IPS DF 19.7 (cell line): ENCODE measurements at places on chromosomes 2 and 18.

DNA sequence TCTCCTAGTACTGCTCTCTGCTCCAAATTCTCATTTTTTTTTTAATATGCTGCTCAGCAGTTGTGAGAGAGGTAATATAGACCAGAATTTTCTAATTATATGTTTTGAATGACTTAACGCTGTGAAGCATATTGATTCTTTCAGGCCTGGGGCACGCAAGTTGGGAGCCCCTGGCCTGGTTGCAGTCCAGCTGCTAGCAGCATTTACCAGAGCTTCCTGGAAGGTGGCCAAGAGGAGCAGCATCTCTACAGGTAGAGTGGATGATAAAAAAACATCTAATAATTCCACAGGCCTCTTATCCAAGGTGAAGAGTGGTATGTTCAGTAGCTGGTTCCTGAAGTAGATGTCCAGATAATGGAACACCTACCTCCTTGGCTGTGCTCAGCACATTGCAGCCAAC is 7.3 kb upstream of the UGP2 start:
- no peak for DNase-seq

- DNase-seq = no peak
These were observed 59.7 kb downstream of the WDSUB1 start for GRCh38 chr2:159226608-159227385.

- no peak for DNase-seq
These were observed 184.2 kb downstream of the CTIF start for GRCh38 chr18:48723016-48723415.

DNA sequence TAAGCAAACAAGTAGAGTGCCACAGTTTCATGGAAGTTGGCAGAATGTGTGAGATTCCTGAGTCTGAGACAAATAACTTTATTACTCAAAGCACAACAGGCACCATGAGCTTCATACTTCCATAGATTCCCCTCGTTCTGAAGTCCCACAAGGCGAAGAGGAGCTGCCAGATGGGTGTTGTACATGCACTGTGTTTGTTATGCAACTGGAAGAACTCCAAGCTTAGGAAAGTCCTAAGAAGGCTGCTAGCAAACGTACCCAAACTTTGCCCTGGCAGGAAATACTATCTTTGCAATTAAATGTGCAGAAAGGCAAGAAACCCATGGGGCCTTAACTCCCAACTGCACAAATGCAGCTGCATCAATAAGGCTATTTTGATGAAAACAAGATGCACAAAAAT is 1.6 kb upstream of the GCA start:
- DNase-seq = no peak

- no peak for DNase-seq
These were observed 198.9 kb upstream of the RAB6C start for GRCh38 chr2:129780316-129781270.

- DNase-seq = no peak
These were observed 26.6 kb downstream of the NHEJ1 start for GRCh38 chr2:219133976-219134375.

DNA sequence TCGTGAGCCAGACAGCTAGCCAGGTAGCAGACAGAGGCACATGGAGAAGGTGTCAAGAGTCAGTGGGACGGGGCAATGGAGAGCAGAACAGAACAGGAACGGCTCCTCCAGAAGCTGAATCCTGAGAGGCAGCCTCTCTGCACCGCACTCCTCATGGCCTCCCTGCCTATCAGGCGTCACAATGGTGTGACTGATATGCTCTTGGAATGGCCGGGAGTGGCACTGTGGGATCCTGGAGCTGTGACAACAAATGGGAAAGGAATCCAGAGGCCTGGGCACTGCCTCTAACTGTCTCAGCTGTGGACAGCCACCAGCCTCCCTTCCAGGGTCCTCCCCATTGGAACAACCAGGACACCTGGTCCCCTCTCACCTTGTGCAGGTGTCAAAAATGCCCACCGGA is 89.1 kb upstream of the ID2 start:
- no peak for DNase-seq

DNA sequence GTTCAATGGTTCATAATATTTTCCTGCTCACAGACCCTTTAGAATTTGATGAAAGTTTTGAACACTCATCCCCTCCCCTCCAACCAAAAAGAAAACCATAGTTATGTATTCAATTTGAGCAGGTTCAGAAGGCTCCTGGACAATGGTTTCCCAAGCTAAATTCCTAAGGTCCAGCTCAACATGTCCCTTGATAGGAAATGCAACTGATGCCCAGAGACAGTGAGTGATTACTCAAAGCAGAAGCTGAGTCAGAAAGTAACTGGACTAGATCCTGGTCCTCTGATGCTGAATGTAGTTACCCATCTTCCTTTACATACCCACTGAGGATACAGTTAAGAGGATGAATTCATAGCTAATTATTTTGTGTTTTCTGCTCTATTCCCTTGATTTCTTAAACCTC is 218.9 kb upstream of the NCKAP5 start:
- no peak for DNase-seq

DNA sequence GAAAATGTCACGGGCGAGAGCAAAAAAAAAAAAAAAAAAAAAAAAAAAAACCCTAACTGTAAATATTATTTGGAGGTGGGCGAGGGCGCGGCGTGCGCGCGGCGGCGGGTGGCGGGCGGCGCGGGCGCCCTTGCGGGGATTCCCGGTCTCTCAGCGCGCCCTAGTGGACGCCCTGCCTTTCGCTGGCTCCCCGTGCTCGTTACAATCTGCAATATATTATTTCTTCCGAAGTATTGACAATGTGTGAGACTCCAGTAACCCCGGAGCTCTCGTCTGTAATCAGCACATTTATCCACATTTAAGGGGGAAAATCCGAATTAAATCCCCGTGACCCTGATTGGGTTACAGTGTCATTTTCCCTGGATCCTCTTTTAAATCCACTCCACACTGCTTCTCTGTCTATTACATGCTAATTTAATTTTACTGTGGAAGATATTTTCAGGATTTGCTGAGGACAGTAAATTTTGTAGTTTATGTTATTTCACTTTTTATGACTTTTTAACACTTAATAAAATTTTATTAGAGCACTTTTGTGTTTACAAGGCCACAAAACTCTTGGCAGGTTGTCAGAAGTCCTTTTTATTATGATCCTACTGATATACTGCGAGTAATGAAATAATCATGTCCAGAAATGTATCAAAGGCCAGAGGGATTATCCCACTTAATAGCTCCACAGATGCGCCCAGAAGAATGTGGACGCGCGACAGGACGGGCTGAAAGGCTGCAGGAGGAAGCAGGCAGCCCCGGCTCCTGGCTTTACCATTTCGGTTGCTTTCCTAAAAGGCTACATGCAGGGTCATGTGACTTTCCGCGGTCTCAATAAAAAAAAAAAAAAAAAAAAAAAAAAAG is 369.1 kb downstream of the MTX2 start:
- no peak for DNase-seq
